Right lobe of liver (tissue), 6 donors: ENCODE measurements at places on chromosomes 11 and 22. TPM values are rescaled to one million over a fixed set of nuclear protein-coding genes. Genes with fewer than 3 reads are reported as not detected.

Gene CENPM
- total RNA-seq: not detected

DNA sequence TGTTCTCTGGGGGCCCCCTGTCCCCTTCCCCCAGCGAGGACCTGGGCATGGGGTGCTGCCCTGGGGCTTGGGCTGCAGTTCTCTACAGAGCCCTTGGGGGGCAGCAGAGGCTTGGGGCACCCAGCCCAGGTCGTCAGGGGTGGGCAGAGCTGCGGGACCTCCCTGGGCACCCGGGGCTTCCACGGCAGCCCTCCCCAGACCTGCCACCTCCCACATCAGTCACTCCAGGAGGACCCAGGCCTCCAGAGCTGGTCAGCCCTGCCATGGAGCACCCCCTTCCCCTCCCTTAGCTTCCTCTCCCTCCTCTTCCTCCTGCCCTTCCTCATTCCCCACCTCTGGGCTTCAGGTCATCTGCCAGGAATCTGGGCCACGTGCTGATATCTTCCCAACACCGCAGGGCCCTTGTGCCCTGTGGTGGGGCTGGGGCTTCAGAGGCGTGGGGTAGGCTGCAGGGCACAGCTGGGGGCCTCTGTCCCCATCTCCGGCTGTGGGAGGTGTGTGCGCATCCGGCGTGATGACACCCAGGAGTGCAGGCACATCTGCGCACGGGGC lies 5.8 kb downstream of the TSPAN4 start:
- H3K4me1 ChIP-seq: peaks cover 21% of the 10 kb centered on the region
- no peak for DNase-seq
- H3K27me3 ChIP-seq: no peaks in the 10 kb centered on the region
- no peaks in the 10 kb centered on the region for H3K36me3 ChIP-seq
- no peak overlapping the region for H3K27ac ChIP-seq

Gene NPTXR
- total RNA-seq: 0.44 TPM

DNA sequence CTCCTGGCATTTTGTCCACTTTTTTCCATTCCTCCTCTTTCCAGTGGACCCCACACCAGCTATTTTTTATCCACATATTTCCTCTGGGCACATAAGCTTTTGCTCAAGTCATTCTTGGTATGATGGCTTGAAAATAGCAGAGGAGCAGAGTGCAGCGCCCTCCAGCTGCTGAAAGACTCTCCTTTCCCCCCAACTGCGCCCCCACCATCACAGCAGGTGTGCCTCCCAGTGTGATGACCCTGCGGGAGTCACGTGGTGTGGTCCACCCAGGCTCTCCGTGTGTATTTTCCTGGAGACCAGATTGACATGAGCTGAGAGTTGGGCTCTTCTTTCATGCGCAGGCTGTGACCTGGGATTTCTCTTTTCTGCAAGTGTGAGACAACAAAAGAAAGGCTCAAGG lies 1241.6 kb downstream of the TBC1D22A start:
- no peaks in the 10 kb centered on the region for H3K4me1 ChIP-seq
- no peaks in the 10 kb centered on the region for H3K36me3 ChIP-seq
- H3K27ac ChIP-seq: no peak overlapping the region
- DNase-seq: no peak

DNA sequence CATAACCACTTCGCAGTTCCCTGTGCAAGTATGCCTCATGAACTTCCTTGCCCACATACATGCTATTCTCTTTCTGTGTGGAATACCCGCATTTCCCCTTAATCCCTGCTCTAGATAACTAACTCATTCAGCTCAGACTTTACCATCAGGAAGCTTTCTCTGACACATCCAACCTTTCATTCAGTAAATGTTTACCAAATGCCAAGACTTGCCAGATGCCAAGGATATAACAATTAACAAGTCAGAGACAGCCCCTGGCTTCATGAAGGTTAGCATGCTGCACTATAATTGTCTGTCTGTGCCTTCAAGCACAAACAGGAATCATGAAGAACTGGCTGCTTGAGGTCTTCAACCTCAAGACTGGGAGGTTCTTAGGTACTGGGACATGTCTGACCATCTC lies 71.2 kb upstream of the GDPD4 start:
- H3K27me3 ChIP-seq: no peaks in the 10 kb centered on the region
- no peaks in the 10 kb centered on the region for H3K36me3 ChIP-seq
- no peaks in the 10 kb centered on the region for H3K4me1 ChIP-seq
- no peak overlapping the region for H3K4me3 ChIP-seq
- H3K27ac ChIP-seq: no peak overlapping the region
- no peak for DNase-seq

- no peak overlapping the region for H3K27ac ChIP-seq
- DNase-seq: peak; percentile 52
- H3K36me3 ChIP-seq: no peaks in the 10 kb centered on the region
- no peaks in the 10 kb centered on the region for H3K27me3 ChIP-seq
- H3K4me1 ChIP-seq: no peaks in the 10 kb centered on the region
- H3K4me3 ChIP-seq: no peak overlapping the region
Measured at GRCh38 chr11:1917523-1918435, 1.7 kb upstream of the TNNT3 start.

Gene OR5A1
- not detected for total RNA-seq

Gene FOLH1
- 24.2 TPM for total RNA-seq

- no peaks in the 10 kb centered on the region for H3K27me3 ChIP-seq
- H3K4me3 ChIP-seq: no peak overlapping the region
- no peaks in the 10 kb centered on the region for H3K36me3 ChIP-seq
- no peak overlapping the region for H3K27ac ChIP-seq
- no peak for DNase-seq
- no peaks in the 10 kb centered on the region for H3K4me1 ChIP-seq
Measured at GRCh38 chr11:80365076-80365725, 924.4 kb upstream of the TENM4 start.

DNA sequence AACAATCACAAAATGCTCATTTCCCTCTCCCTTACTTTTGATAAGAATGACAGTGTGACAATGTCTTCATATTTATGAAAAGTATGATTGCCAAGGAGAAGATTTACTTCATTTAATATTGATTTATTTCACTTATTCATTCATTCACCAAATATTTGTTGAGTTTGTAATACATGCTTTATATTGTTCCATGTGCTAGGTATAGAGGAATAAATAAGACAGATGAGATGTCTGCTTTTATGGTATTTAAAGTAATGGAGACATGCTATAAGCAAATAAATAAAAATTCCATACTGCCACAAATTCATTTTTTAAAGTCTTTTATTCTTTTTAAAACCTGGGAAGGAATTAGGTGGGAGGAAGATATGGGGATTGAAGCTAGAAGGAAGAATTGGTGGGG lies 289.4 kb downstream of the GUCY1A2 start:
- no peaks in the 10 kb centered on the region for H3K36me3 ChIP-seq
- no peak for DNase-seq
- H3K4me3 ChIP-seq: no peak overlapping the region
- no peak overlapping the region for H3K27ac ChIP-seq
- H3K4me1 ChIP-seq: no peaks in the 10 kb centered on the region
- H3K27me3 ChIP-seq: no peaks in the 10 kb centered on the region

GRCh38 chr11:3642071-3642951 lies 519 bp upstream of the ART5 start:
- no peak overlapping the region for H3K27ac ChIP-seq
- H3K36me3 ChIP-seq: no peaks in the 10 kb centered on the region
- peak; percentile 68 for DNase-seq
- peak overlapping the region; percentile 54 for H3K4me3 ChIP-seq
- no peaks in the 10 kb centered on the region for H3K27me3 ChIP-seq
- peaks cover 6% of the 10 kb centered on the region for H3K4me1 ChIP-seq

Gene SGSM1
- 0.31 TPM for total RNA-seq

- peaks cover 53% of the 10 kb centered on the region for H3K4me1 ChIP-seq
- H3K27me3 ChIP-seq: no peaks in the 10 kb centered on the region
- H3K36me3 ChIP-seq: no peaks in the 10 kb centered on the region
Measured at GRCh38 chr22:24521791-24522245, 26.7 kb downstream of the UPB1 start.

DNA sequence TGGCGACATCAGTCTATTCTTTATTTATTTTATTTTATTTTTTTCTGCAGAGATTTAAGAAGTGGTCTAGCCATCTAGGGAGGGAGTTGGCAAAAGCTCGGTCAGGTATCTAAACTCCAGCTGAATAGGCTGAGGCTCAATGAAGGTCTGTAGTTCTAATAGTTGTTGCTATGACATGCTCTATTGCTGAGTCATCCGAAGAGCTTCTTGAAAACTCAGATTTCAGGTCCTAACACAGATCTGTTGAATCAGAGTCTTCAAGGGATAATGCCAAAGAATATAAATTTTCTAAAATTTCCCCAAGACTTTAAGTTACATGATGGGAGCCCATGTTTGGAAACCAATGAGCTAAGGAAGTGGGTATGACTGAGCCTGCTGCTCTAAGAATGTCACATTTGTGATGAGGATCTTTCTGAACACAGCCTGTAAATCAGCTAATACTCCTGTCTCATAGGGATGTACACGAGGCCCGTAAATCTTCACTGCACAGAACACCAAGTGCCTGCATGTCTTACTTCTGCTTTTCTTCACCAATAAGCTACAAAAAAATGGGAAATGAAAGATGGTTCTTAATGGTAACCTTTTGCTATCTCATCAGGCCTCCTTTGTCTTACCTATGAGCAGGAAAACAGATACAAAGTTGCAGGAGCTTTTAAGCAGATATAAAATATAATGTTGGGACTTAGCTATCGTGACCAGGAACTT lies 901.4 kb upstream of the API5 start:
- no peaks in the 10 kb centered on the region for H3K4me1 ChIP-seq
- no peak overlapping the region for H3K4me3 ChIP-seq
- no peak for DNase-seq

Gene PRG3
- total RNA-seq: not detected

DNA sequence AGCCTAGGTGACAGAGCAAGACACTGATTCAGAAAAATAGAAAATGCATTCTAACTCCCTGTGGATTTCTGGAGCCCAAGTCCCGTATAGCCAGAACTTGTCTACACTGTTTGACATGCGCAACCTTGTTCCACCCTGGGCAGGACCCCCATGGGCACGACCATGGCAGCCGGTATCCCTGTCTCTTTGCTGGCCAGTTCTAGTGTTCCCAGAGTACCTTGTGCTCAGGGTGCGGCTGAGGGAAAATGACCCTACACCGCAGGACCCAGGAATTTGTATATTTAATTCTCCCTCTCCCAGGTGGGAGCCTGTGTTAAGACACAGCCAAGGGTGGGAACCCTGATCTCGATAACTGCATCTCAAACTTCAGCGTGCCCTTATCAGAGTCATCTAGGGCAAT lies 36.7 kb upstream of the RIC3 start:
- H3K27me3 ChIP-seq: no peaks in the 10 kb centered on the region
- no peak overlapping the region for H3K27ac ChIP-seq
- no peak for DNase-seq
- no peak overlapping the region for H3K4me3 ChIP-seq
- H3K36me3 ChIP-seq: no peaks in the 10 kb centered on the region
- no peaks in the 10 kb centered on the region for H3K4me1 ChIP-seq

DNA sequence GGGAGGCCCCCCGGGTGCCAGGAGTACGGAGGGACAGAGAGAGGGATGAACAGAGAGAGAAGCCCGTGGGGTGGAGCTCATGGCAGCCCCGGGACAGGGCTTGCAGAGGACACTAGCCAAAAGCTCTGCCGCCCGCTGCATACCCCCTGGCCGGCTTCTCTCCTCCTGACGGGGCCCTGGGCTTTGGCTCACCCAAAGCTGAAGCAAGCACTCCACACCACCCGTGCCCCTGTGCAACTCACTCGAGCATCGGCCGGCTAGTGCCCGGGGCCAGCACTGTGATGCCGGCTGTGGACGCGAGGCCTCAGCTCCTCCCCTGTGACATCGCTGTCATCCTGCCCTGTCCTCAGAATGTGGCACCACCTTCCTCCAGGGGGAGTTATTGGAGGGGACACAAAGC lies 429.6 kb downstream of the BRD1 start:
- H3K27ac ChIP-seq: no peak overlapping the region
- no peaks in the 10 kb centered on the region for H3K4me1 ChIP-seq
- no peaks in the 10 kb centered on the region for H3K27me3 ChIP-seq
- no peak overlapping the region for H3K4me3 ChIP-seq
- no peaks in the 10 kb centered on the region for H3K36me3 ChIP-seq

DNA sequence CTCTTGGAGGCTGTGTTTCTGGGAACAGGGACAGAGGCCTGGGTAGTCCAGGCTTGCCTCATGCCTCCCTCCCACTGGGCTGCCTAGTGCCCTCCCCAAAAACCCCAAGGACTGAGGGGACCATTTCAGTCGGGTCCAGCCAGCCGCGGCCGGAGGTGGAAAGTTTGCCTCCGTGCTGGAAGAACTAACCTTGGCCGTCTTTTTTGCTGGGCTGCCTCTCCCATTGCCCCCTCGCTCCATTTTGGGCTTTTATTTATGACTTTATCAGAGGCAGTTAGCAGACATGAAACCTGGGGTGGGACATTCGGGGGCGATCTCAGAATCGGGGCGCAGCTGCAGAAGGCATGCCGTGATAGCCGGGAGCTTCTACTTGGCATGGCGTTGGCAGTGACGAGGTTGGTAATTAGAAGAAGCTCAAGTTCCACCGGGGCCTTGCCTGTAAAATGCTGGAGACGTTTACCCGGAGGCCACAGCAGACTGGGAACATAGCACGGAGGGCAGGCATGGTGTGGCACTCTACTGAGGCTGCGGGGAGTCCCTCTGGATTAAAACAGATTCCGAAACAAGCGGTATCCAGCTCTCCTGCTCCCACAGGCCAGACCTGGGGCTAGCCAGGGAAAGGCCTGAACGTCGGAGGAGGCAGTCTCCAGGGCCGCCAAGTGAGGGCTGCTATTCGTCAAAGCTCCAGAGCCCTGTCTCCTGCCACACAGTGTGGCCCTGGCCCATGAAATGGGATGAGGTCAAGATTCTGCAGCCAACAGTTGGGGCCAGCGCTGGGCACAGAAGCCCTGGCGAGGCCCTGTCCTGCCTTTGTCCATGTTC lies 76.4 kb upstream of the PPARA start:
- no peaks in the 10 kb centered on the region for H3K27me3 ChIP-seq
- H3K4me3 ChIP-seq: peak overlapping the region; percentile 90
- H3K36me3 ChIP-seq: no peaks in the 10 kb centered on the region

Gene AIFM3
- 0.74 TPM for total RNA-seq

DNA sequence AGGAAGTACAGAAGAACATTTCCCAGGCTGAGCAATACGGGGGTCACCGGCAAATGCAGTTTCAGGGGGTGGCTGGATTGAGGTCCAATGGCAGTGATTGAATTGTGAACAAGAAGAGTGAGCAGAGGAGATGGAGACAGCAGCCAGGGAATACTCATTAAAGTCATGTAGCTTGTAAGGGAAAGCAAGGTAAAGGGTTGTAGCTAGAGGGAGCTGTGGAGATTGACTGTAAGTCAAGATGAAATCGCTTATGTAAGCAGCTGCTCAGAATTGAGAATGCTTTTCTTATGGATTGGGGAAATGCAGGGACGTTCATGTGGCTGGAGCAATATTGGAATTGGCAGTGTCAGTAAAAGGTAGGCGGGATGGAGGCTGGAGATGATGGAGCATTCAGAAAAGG lies 111.4 kb upstream of the TBCEL start:
- no peaks in the 10 kb centered on the region for H3K4me1 ChIP-seq
- no peak overlapping the region for H3K27ac ChIP-seq
- H3K36me3 ChIP-seq: no peaks in the 10 kb centered on the region
- DNase-seq: no peak
- H3K4me3 ChIP-seq: no peak overlapping the region

DNA sequence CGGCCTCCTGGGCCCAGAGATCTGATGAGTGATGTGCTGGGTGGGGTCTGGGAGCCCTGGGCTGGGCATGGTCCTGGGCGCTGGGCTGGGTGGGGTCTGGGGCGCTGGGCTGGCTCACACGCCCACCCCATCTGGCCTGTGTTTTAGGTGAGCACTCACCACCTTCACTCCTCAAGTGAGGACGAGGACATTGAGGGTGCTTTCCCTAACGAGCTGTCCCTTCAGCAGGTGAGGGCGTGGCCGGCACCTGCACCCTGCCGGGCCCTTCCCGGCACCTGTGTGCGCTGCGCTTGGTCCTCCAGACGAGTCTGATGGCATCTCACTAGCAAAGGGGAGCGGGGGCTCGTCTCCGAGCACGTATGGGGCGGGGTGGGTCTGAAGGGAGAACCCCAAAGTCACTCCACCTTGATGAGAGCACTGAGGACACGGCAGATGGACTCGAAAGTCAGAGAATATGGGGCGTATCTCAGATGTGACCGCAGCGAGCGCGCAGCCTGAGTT lies 37.9 kb downstream of the SBF1 start:
- H3K36me3 ChIP-seq: peaks cover 76% of the 10 kb centered on the region
- H3K27me3 ChIP-seq: no peaks in the 10 kb centered on the region
- H3K4me1 ChIP-seq: no peaks in the 10 kb centered on the region
